ENCODE measurements at places on chromosomes 7 and 10.

GRCh38 chr10:35208536-35208935 lies 81.9 kb downstream of the CREM start:
- peak; percentile 23 for DNase-seq

GRCh38 chr10:11345224-11346054 lies 266.0 kb downstream of the USP6NL start:
- no peak for DNase-seq

DNA sequence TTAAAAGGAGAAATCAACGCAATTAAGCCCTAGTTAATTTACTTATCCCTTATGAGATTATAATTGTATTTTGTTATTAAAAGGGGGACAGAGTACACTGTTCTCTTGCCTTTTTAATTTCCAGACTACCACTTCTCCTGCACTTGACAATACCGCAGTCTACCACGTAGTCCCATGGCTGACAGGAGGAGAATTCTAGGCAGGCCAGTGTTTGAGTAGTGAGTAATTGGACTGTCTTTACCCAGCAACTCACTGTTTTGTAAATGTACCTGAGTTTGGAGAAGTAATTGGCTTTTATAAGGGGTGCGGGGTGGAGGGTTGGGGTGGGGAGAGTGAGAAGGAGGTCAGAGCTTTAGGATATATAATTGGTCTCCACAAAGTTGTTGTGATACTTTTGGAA lies 85.4 kb downstream of the CFTR start:
- DNase-seq = no peak

DNA sequence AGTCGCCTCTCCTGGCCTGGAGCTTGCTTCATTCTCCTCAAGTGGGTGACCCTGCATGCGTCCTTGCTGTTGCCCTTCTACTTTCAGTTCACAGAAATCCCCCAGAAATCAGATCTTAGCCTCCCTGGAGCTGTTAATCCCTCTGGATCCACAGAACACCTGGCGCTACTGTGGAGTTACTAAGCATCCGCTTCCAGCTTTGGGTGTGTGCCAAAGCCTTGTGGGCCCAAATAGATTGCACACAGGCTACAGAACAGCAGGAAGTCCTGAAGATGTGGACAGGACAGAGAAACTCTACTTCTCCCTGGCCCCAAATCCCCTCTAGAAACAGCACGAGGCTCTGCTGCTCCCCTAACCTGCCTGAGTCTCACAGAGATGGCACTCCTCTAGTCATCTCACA lies 36.6 kb upstream of the PDLIM1 start:
- no peak for DNase-seq
